ENCODE measurements at places on chromosomes 4 and X.
A peak's percentile ranks its signal among the peaks of the same experiment; 100 is the strongest.

- DNase-seq, result no peak
Measured at GRCh38 chr4:154464654-154465053, 26.9 kb downstream of the DCHS2 start.

- no peak for DNase-seq
Measured at GRCh38 chrX:40433160-40433559, 147.6 kb upstream of the ATP6AP2 start.

GRCh38 chrX:23644744-23645143, 22.5 kb upstream of the PRDX4 start:
- DNase-seq, result no peak

DNA sequence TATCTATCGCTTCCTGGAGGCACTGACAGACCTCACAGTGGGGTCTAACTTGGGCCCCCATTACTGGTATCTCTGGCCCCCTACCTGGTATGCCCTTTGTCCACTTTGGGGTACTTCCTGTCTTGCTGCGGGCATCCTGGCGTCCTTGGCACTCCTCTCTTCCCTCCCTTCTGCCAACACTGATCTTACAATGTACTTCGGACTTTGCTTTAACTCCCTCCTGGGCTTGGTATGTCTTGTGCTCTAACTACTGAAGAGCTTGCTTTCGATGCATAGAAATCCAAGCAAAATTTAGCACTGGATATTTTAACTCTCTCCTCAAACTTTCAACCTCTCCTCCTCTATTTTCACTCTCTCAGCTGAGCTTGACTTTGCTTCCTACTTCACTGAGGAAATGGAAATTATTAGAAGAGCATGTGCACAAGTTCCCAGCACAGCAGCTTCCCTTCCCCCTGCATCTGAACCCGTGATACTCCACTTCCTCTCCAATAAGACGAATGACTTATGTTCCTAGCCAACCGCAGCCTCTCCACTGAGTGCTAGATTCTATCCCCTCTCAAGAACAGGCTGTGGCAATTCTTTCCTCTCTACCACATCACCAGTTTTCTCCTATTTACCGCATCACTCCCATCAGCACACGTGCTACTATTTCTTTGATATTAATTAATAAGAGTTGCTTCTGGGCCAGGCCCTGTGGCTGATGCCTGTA, 52.9 kb downstream of the SUPT20HL2 start:
- peak; percentile 2 for DNase-seq

GRCh38 chrX:23789386-23790154, 6.6 kb downstream of the SAT1 start:
- DNase-seq, result no peak

DNA sequence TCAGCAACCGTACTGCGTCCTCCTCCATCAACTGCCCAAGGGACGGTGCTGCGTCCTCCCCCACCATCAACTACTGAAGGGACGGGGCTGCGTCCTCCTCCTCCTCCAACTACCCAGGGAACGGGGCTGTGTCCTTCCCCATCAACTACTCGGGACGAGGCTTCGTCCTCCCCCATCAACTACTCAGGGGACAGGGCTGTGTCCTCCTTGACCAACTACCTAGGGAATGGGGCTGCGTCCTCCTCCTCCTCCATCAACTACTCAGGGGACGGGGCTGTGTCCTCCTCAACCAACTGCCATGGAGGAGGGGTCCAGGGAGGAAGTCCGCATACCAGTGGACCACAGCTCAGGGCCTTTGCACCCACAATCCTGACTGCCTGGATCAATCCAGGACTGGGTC, 24.4 kb downstream of the PPP2R3B start:
- DNase-seq, result no peak

All from CD4-positive, alpha-beta T cell treated with Interleukin-10 for 1 hour (primary cell).